ENCODE measurements at places on chromosomes 4 and X.
A peak's percentile ranks its signal among the peaks of the same experiment; 100 is the strongest.

DNA sequence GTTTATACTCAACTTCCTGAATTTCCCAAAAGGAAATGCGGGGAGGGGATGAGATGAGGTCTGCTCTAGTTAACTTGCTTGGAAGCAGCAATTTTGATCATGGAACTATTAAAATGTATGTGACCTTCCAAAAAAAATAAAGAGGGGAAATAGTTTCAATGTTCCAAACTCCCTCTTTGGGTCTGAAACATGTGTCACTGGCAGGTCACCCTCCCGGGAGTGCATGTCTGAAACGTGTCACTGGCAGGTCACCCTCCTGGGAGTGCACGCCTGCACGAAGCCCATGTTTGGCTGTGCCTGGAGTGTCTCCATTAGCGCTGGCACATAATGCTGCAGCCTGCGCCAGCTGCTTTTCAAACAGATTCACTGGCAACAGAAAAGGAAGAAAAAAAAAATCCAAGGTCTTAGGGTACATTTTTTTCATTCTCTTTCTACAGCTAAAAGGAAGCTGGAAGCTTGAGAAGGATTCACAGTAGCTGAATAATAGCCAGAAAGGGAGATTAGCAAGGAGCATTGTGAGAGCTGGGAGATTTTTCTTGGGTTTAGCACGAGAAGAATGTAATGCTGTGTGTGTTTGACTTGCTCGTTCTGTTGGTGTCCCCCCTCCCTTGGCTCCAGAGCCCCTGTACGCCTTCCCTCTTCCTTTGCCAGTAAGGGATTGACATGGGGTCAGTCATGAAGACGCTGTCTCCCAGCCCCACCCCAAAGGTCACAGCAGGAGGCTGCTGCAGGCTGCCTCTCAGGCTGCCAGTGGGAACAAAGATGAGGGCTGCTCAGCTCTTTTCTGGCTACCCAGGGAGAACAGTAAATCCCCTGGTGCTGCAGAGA, 39.2 kb upstream of the TLR3 start:
- H3K36me3 ChIP-seq, result no peaks in the 10 kb centered on the region
- peak overlapping the region; percentile 95 for H3K27ac ChIP-seq
- H3K4me3 ChIP-seq, result no peak overlapping the region

GRCh38 chrX:68913249-68913547, 84.4 kb downstream of the EFNB1 start:
- peak overlapping the region; percentile 51 for H3K27ac ChIP-seq
- H3K4me3 ChIP-seq, result no peak overlapping the region
- H3K4me1 ChIP-seq, result peaks cover 37% of the 10 kb centered on the region
- DNase-seq, result no peak
- no peaks in the 10 kb centered on the region for H3K27me3 ChIP-seq

DNA sequence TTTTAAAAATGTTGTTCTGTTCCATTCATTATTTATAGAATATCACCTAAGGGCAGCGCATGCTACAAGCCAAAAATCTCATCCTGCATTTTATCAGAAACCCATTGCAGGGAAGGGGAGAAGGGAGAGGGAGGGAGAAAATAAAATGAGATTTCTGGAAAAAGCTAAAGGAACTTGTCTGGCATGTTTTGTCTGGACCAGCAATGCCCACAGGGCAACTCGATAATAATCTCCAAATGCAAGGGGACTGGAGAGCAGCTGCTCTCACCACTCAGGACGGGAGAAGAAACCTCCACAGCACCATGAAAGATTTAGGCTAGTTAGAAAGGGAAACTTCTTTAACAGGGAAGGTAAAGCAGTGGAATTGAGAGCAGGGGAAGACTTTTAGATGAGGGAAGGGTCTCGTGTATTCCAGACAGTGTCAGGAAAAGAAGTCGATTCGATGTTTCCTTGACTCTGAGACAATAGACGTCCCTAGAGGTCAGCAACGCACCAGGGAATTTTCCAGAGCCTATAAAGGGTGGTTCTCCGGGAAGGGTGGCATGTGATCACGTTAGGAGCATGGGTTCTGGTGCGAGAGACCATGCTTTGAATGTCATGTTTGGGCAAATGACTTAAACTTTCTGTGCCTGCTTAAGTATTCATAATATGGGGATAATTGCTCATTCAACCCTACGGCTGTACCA, 132.2 kb upstream of the NDP start:
- no peaks in the 10 kb centered on the region for H3K4me1 ChIP-seq
- no peak overlapping the region for H3K4me3 ChIP-seq
- H3K27ac ChIP-seq, result no peak overlapping the region
- H3K36me3 ChIP-seq, result no peaks in the 10 kb centered on the region
- no peaks in the 10 kb centered on the region for H3K27me3 ChIP-seq

GRCh38 chrX:78527818-78528217, 131.3 kb downstream of the RTL3 start:
- no peaks in the 10 kb centered on the region for H3K36me3 ChIP-seq
- no peaks in the 10 kb centered on the region for H3K27me3 ChIP-seq
- no peak for DNase-seq
- no peak overlapping the region for H3K4me3 ChIP-seq

- no peaks in the 10 kb centered on the region for H3K27me3 ChIP-seq
- no peak overlapping the region for H3K27ac ChIP-seq
- H3K36me3 ChIP-seq, result no peaks in the 10 kb centered on the region
Measured at GRCh38 chr4:173121076-173121561, 47.5 kb upstream of the GALNT7 start.

DNA sequence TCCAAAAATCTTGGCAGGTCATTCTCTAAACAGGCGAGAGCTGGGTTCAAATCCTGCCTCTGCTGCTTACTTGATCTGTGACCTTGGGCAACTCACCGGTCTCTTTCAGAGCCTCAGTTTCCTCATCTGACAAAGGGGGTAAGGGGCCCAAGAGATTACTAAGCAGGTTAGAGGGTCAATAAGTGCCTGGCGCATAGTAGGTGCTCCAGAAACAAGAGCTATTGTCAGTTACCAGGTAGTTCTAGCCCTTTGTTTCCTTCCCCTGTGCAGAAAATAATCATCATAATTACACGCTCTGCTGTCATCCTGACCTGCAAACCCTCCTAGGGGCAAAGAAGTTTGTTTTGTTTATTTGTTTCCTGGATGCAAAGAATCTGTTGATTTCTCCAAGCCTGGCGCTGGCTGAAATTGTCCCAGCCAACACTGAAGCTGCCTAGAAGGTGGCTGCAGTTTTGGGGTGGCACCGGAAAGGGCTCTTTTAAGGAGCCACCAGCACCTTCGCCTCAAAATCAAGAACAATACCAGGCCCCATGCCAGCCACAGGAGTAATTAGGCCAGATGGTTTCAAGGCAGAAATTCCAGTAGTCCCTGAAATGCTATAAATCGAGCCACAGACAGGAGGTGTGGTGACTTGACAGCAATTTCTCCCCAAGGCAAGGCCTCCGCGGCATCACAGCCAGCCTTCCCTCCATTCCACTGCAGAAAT, 10.2 kb upstream of the KIAA0232 start:
- H3K36me3 ChIP-seq, result no peaks in the 10 kb centered on the region
- H3K4me3 ChIP-seq, result no peak overlapping the region
- H3K27me3 ChIP-seq, result no peaks in the 10 kb centered on the region
- no peak for DNase-seq

DNA sequence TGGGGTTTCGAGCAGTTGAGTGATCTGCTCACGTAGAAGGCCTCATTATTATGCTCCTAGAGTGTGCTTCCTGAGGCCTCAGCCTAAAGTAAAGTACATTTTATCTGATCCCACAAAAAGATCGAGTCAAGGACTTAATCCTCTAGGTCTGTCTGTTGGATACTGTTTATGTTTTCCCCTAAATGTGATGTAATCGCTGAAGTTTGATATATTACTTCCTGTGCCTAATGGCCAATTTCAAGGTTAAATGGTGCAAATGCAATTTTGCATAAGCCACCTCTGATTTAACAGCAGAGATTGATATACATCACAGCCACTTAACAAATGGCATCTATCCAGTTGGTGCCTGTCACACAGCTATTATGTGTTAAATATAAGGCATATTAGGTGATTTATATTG, 19.4 kb upstream of the SERTM2 start:
- no peak overlapping the region for H3K27ac ChIP-seq
- H3K4me1 ChIP-seq, result no peaks in the 10 kb centered on the region
- H3K27me3 ChIP-seq, result no peaks in the 10 kb centered on the region
- H3K4me3 ChIP-seq, result no peak overlapping the region

- no peak overlapping the region for H3K4me3 ChIP-seq
- H3K4me1 ChIP-seq, result peaks cover 4% of the 10 kb centered on the region
- H3K36me3 ChIP-seq, result no peaks in the 10 kb centered on the region
- H3K27me3 ChIP-seq, result no peaks in the 10 kb centered on the region
- no peak for DNase-seq
Measured at GRCh38 chr4:16250661-16251365, 24.5 kb upstream of the TAPT1 start.

GRCh38 chr4:136742333-136742732, 790.0 kb downstream of the PCDH18 start:
- no peak for DNase-seq
- no peak overlapping the region for H3K27ac ChIP-seq
- no peaks in the 10 kb centered on the region for H3K4me1 ChIP-seq
- no peak overlapping the region for H3K4me3 ChIP-seq
- H3K27me3 ChIP-seq, result no peaks in the 10 kb centered on the region

DNA sequence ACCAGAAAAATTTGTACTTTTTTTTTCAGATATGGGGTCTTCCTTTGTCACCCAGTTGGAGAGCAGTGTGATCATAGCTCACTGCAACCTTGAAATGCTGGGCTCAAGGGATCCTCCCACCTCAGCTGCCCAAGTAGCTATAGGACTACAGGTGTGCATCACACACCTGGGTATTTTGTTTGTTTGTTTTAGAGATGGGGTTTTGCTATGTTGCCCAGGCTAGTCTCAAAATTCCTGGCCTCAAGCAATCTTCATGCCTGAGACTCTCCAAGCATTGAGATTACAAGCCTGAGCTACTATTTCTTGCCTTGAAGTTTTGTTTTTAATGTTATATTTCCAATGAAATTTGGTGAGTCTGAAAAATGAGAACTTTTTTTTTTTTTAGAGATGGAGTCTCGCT, 847.8 kb downstream of the TRIML1 start:
- H3K4me1 ChIP-seq, result no peaks in the 10 kb centered on the region
- H3K27ac ChIP-seq, result no peak overlapping the region
- no peak for DNase-seq
- no peaks in the 10 kb centered on the region for H3K27me3 ChIP-seq

GRCh38 chrX:122203399-122203798, 980.7 kb upstream of the GRIA3 start:
- DNase-seq, result no peak
- no peaks in the 10 kb centered on the region for H3K4me1 ChIP-seq
- no peak overlapping the region for H3K27ac ChIP-seq
- H3K27me3 ChIP-seq, result no peaks in the 10 kb centered on the region

DNA sequence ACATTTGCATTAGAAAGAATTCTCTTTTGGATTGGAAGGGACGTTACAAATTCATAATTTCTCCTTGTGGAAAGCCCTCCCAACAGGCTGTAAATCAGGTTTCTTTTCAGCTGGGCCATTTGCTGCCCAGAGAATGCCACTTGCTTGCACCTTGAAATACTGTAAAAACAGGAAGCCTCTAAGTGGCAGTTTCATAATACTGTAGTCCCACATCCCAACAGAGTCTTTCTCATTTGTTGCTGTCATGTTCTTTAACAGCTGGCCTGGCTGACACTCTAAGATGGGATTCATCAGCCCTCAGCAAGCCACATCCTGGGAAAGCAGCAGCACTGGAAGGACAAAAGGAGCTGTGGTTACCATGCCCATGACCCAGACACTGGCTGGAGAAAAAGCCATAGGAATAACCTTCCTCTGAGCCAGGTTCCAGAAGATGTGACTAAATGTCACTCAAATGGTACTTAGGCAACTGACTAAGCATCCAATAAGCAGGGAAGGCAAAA, 221.9 kb upstream of the MBNL3 start:
- peaks cover 4% of the 10 kb centered on the region for H3K4me1 ChIP-seq
- no peaks in the 10 kb centered on the region for H3K27me3 ChIP-seq
- no peak for DNase-seq

- no peaks in the 10 kb centered on the region for H3K36me3 ChIP-seq
- H3K27me3 ChIP-seq, result no peaks in the 10 kb centered on the region
- no peak overlapping the region for H3K4me3 ChIP-seq
- no peak overlapping the region for H3K27ac ChIP-seq
- peak; percentile 6 for DNase-seq
Measured at GRCh38 chrX:44244008-44244407, 99.5 kb downstream of the EFHC2 start.

GRCh38 chr4:136928957-136929411, 603.3 kb downstream of the PCDH18 start:
- H3K27me3 ChIP-seq, result no peaks in the 10 kb centered on the region
- DNase-seq, result no peak
- H3K36me3 ChIP-seq, result no peaks in the 10 kb centered on the region
- H3K4me1 ChIP-seq, result no peaks in the 10 kb centered on the region
- H3K27ac ChIP-seq, result no peak overlapping the region
- no peak overlapping the region for H3K4me3 ChIP-seq

GRCh38 chrX:5976332-5976731, 252.3 kb downstream of the NLGN4X start:
- H3K27ac ChIP-seq, result no peak overlapping the region
- no peaks in the 10 kb centered on the region for H3K27me3 ChIP-seq
- H3K36me3 ChIP-seq, result no peaks in the 10 kb centered on the region
- DNase-seq, result no peak

DNA sequence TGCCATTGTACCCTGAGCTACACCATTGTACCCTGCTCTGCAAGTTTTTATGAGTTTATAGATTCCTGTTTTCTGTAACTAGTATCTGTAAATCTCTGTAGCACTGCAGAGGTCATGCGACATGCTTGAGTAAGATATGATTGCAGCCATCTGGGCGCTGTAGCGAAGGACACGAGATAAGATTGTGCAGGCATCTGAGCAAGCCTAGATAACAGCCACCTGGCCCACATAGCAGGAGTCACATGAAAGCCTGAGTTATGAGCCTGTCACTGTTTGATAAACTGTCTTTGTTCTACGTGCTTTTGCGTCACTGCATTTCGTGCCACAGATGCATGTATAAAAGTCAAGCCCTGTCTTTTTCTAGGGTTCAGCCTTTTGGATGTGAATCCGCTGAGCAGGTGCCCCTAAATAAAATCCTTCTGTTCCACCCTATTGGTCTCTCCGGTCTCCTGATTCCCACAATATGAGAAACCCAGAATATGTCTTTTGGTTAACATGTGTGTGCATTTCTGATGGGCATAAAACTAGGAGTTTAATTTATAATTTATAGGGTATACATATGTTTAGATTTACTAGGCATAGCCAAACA, 327.6 kb upstream of the MAOA start:
- H3K27me3 ChIP-seq, result no peaks in the 10 kb centered on the region
- no peak for DNase-seq
- no peak overlapping the region for H3K4me3 ChIP-seq
- no peak overlapping the region for H3K27ac ChIP-seq
- no peaks in the 10 kb centered on the region for H3K36me3 ChIP-seq

- no peaks in the 10 kb centered on the region for H3K4me1 ChIP-seq
- H3K27me3 ChIP-seq, result no peaks in the 10 kb centered on the region
- H3K36me3 ChIP-seq, result no peaks in the 10 kb centered on the region
- no peak overlapping the region for H3K27ac ChIP-seq
- H3K4me3 ChIP-seq, result no peak overlapping the region
Measured at GRCh38 chr4:10743357-10743756, 58.8 kb upstream of the CLNK start.

- peaks cover 2% of the 10 kb centered on the region for H3K4me1 ChIP-seq
- H3K4me3 ChIP-seq, result no peak overlapping the region
- no peak for DNase-seq
- no peaks in the 10 kb centered on the region for H3K27me3 ChIP-seq
Measured at GRCh38 chr4:75036046-75036830, 103.3 kb downstream of the PARM1 start.

GRCh38 chr4:8181119-8181518, 18.0 kb upstream of the SH3TC1 start:
- H3K4me1 ChIP-seq, result peaks cover 5% of the 10 kb centered on the region
- no peak overlapping the region for H3K4me3 ChIP-seq
- H3K27ac ChIP-seq, result no peak overlapping the region
- DNase-seq, result no peak
- no peaks in the 10 kb centered on the region for H3K36me3 ChIP-seq

GRCh38 chr4:184664445-184665210, 15.1 kb downstream of the PRIMPOL start:
- DNase-seq, result no peak
- H3K27ac ChIP-seq, result no peak overlapping the region
- no peaks in the 10 kb centered on the region for H3K27me3 ChIP-seq
- no peaks in the 10 kb centered on the region for H3K4me1 ChIP-seq
- H3K36me3 ChIP-seq, result peaks cover 4% of the 10 kb centered on the region

All from neuronal stem cell (in vitro differentiated cells).